ENCODE measurements at places on chromosomes 11 and 22.

DNA sequence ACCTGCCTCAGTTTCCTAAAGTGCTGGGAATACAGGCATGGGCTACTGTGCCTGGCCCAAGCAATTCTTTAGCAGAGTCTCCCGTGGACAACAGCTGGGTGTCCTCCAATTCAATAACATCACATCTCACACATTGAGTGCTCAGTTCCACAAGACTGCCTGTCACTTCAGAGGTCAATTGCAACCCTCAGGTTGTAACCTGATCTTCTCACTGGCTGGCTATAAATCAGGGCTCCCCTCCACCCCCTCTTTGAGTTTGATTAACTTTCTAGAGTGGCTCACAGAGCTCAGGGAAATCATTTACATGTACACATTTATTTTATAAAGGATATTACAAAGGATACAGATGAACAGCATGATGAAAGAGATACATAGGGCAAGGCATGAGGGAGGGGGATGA lies 68.1 kb downstream of the MCHR1 start:
- no peak for DNase-seq

- no peak for DNase-seq
Observed at GRCh38 chr11:19895776-19896175, 183.1 kb downstream of the NAV2 start.

DNA sequence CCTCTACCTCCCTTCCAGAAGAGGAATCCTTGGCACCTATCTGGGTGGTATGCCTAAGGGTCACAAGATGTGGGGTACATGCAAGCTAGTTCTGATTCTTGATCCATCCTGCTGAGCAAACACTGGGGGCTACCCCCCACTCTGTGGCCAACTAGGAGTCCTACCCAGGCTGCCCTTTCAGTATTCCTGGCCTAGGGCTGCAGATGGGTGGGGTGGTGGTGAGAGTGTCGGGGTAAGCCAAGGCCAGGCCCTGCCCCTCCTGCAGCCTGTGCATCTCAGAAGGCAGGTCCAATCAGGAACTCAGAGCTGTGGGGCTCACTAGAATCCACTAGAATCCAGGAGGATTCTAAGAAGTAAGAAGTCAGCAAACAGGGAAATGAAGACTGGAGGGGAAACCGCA lies 10.9 kb downstream of the SSH3 start:
- no peak for DNase-seq

DNA sequence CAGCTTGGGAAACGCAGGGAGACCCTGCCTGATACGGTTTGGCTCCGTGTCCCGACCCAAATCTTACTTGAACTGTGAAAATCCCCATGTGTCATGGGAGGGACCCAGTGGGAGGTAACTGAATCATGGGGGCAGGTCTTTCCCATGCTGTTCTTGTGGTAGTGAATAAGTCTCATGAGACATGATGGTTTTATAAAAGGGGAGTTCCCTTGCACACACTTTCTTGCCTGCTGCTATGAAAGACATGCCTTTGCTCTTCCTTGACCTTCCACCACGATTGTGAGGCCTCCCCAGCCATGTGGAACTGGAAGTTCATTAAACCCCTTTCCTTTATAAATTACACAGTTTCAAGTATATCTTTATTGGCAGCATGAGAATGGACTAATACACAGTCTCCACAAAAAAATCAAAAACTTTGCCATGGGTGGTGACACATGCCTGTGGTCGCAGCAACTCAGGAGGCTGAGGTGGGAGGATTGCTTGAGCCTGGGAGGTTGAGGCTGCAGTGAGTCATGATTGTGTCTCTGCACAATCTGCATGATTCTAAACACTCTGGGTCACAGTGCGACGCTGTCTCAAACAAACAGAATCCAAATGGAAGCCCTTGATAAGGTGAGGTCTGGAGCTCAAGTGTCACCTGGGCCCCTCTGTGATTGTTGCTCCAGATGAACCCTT lies 34.9 kb downstream of the SYN3 start:
- no peak for DNase-seq

All from thymus (tissue), 14 donors.